CD4-positive, CD25-positive, alpha-beta regulatory T cell (primary cell): ENCODE measurements at places on chromosomes 1 and 21. TPM values are rescaled to one million over a fixed set of nuclear protein-coding genes. Genes with fewer than 3 reads are reported as not detected.

The BNIPL gene
- total RNA-seq: 0.94 TPM

The ETV3L gene
- total RNA-seq: not detected

The AURKAIP1 gene
- 76.0 TPM for total RNA-seq

The BACE2 gene
- 2.5 TPM for total RNA-seq

The SH2D2A gene
- 158 TPM for total RNA-seq

The TGFB2 gene
- total RNA-seq: not detected

The S100A8 gene
- not detected for total RNA-seq

- no peak for DNase-seq
Observed at GRCh38 chr1:14108356-14109275, 408.6 kb downstream of the PRDM2 start.

- peak; percentile 13 for DNase-seq
Observed at GRCh38 chr21:38806153-38806941, 618 bp downstream of the ETS2 start.

DNA sequence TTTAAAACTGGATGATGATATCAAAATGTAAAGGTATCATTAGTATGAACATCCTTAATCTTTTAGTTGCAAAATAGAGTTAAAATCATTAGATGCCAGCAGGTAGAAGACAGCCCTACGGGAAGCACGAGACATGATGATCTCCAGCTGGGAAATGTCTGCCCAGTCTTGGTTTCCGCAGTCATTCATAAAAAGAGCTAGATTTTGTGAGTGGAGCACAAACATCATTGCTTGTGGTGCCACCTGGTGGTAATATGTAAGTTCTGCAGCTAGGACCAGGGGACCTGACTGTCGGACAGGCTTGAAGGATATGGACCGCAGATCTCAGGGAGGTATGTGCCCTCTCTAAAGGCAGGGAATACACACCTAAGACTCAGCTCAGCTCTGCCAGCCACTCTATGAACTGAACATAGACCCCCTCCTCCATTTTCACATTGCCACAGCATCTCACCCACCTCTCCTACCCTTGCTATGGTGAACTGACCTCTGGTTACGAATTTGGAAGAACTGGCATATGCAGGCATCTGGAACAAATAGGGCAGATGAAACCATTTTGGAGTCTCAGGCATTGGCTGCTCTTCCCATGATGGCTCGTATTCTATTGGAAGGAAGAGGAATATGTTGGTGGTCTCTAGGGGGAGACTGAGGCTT, 9.2 kb downstream of the FCMR start:
- peak; percentile 48 for DNase-seq

- no peak for DNase-seq
Observed at GRCh38 chr1:99537886-99538617, 107.9 kb upstream of the PALMD start.

DNA sequence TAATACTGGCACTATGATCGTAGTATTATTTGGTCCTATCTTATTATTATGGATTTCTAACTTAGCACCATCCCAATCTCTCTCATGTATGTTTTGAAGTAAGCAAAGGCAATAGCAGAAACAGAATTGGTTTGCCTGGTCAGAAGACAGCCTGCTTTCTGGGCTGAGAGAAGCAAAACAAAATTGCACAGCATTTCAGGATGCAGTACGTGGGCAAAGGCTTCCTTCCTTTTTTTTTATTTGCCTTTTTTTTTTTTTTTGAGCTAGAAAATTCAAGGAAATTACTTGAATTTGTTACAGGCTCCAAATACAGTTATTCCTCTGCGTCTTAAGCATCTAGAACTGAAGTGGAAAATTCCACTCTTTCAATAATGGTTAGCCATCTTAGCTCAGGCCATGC, 8.8 kb downstream of the CDA start:
- DNase-seq: no peak

DNA sequence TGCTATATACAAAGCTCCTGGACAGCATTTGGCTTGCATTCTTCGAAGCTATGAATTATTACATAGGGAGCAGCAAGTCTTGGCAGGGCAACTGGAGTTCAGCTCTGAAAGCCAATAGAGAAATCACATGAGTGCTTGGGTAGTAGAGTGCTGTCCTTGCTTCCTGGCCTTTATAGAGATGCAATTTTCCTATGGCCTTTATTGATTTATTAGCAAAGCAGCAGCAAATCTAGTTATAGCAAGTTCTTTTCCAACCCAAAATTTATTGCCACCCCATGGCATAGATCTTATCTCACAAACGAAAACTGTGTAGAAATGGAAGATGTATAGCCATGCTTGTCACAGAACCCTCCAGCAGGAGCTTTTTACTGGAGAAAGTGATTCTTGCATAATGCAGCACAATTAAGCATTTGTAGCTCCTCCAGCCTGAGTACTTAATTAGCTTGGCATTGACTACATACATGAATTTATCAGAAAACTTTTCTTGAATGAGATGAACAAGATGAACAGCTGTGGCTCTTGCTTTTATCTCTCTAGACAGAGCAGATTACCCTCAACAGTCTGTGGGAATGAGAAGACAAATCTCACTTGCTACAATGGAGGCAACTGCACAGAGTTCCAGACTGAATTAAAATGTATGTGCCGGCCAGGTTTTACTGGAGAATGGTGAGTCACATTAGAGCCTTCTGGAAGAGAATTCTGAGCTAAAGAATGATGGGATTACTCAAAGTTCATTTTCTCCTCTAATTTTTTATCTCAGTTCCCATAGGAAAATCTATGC, 170.1 kb downstream of the CRB1 start:
- no peak for DNase-seq

- no peak for DNase-seq
Observed at GRCh38 chr1:32998997-32999396, 34.4 kb upstream of the RNF19B start.

DNA sequence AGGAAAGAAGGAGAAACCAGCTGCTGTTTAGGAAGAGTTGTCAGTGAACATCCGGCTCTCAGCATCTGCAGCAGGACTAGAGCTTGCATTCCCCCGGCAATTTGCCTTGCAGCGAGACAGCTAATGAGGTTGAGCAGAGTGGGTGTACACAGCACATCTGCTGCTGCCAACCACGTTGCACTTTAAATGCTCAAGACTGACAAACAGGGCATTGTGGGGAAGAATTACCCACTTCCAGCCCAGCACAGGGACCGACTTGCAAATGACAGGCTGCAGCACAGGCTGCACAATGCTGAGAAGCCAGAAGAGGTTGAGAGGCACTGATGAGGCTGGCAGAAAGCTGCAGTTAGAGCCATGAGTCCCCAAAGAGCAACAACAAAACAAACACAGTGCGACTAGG, 47.5 kb upstream of the PLA2G2C start:
- no peak for DNase-seq

DNA sequence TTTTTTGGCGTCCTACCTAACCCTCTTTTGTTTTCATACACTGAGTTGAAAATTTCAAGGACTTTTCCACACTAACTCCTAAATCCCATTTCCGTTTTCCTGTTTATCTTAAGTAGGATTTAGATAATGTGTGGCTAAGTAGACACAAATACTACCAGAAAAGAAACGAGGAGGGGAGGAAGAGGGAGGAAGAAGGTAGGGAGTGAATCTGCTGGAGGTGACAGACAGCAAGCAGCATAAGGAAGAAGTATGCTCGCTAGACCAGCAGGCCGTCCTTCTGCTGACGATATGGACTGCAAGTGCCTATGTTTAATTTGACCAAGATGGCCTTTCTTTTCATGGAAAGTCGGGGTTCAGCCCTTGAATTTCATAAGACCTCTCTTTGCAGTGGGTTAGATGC, 256.9 kb upstream of the RAB4A start:
- no peak for DNase-seq

DNA sequence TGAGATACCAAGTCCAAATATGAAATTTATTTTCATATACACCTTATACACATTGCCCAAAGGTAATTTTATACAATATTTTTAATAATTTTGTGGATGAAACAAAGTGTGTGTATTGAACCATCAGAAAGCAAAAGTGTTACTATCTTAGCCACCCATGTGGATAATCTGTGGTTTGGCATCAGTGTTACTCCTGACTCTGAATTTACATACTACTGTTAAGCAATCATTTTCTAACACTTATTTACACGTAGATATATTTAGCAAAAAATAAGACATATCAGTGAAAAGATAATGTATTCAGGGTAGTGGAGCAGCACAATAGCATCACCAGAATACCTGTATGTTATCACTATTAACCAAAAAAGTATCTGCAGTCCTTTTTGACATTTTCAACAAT, 23.8 kb downstream of the DENND2D start:
- DNase-seq: no peak

- DNase-seq: no peak
Observed at GRCh38 chr21:24395320-24395923, 1211.9 kb downstream of the MRPL39 start.

- DNase-seq: no peak
Observed at GRCh38 chr1:87842156-87842555, 513.5 kb downstream of the LMO4 start.

GRCh38 chr1:30036666-30037065, 686.7 kb downstream of the MATN1 start:
- no peak for DNase-seq

GRCh38 chr1:1680912-1681273, 11.7 kb downstream of the SLC35E2B start:
- DNase-seq: no peak

DNA sequence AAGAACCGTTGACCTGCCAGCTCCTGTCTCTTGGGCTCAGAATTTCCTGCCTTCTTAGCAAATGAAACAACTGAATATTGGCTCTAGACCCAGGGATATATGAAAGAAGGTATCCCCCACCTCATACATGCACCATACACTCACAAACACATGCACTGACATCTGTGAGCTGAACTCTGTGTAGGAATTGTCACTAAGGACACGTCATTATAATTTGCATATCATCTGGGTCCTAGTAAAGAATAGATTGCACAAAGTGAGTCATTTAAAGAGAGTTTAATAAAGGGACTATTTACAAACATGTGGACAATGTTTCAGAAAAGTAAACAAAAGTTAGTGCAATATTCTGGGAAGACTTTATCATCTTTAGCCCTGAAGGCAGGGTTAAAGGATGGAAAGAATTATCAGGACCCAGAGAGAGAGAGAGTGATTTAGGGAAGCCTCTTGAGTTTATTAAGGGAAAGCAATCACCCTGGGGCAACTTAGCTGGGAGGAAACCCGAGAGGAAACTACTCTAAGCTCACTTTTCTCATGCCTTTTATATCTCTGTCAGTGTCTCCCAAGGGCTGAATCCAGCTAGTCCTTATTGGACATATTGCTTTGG, 74.1 kb upstream of the PLA2G4A start:
- no peak for DNase-seq

DNA sequence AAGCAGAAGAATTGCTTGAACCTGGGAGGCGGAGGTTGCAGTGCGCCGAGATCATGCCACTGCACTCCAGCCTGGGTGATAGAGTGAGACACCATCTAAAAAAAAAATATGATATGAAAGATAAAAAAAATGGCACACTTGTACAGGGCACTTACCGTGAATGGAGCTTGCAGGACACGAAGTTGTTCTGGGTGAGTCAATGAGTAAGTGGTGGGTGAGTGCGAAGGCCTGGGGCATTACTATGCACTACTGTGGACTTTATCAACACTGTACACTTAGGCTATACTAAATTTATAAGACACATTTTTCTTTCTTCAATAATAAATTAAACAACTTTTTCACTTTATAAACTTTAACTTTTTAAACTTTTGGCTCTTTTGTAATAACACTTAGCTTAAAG, 37.0 kb downstream of the TNFRSF8 start:
- DNase-seq: no peak

- no peak for DNase-seq
Observed at GRCh38 chr1:164363980-164364379, 195.0 kb upstream of the PBX1 start.

GRCh38 chr1:100710906-100711682, 8.4 kb upstream of the VCAM1 start:
- no peak for DNase-seq

GRCh38 chr1:111804776-111805175, 49.1 kb downstream of the DDX20 start:
- no peak for DNase-seq

GRCh38 chr1:150926097-150926741, at the start of gene SETDB1:
Gene SETDB1 (plus strand): TSS chr1:150926363. CDS start chr1:150927715, 1,352 bp downstream.
- DNase-seq: peak; percentile 90

DNA sequence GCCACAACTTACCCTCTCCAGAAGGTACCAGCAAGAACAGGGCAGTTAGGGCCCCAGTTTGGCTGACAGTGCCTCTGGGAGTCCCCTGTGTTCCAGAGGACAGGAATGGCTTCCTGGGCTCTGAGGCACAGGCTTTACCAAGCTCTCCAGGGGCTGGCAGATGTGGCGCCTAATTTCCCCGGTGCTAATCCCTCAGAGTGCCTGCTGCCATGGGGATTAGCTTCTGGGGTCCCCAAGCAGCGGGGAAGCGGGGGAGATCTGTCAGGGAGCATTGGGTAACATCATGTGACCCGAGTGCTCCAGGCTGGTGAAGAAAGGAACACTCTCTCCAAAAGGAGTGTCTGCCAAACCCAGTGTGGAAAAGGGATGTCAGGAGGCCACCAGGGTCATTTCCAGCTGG, at the start of gene LACTBL1:
TSS of gene LACTBL1 (minus strand) at position 107 of the 400 bp plus-strand sequence. CDS start 550 bp downstream, outside the sequence.
- no peak for DNase-seq

DNA sequence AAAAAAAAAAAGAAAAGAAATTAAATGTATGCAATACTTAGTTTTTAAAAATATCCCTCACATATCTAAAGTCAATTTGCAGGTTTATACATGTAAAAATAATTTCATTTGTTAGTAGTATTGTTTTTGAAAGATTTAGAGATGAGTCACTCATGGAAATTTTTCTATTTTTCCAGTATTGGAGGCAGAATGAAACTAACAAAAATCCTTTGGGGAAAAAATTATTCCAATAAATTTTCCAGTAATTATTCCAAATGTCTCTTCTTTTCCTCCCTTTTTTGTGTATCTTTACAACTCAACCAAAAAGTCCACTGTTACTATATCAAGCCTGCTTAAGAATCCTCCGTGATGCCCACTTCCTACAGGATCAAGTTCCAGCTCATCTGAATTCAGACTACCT, 29.9 kb downstream of the MPZL1 start:
- no peak for DNase-seq

DNA sequence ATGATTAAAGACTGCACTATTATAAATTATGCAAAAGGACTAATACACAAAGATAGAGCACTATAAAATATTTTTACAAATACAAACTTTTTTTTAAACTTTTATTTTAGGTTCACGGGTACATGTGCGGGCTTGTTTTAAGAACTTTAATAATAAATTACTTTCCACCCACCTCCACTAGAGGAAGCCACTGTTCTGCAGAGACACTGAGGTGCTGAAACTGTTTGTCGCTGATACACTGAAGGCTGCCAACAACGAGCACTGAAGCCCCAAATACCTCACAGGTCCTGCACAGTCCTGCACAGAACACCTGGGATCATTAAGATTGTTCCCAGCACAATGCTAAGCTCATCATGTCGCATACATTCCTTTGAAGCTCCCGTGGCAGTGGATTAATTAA, 19.9 kb downstream of the COA6 start:
- peak; percentile 46 for DNase-seq
